ENCODE measurements at places on chromosomes 5 and 9. TPM values are rescaled to one million over a fixed set of nuclear protein-coding genes. Genes with fewer than 3 reads are reported as not detected.

DNA sequence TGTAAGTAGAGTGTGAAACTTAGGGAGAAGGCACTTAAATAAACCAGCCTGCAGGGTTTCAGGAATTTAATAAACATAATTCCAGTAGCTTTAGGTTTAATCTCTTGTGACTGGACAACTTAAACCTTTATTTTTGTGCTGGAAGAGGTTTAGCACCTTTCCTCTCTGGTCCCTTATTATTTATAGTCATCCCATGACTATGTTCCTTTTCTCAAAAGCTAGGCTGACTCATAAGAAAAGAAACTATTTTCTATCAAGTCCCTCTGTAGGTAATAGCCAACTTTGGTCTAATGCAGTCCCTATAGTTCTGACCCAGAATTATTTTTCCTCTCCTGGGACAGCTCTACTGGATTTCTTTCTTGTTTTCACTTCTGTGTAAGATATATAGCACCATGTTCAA is 588.9 kb downstream of the NR2F1-AS1 start:
- DNase-seq: no peak

GRCh38 chr5:8577792-8578191 is 708.8 kb downstream of the MTRR start:
- DNase-seq: no peak

GRCh38 chr5:16784843-16785791 is 151.0 kb downstream of the MYO10 start:
- no peak for DNase-seq

The HK3 gene
- total RNA-seq: 11.8 TPM

The STRBP gene
- 21.2 TPM for total RNA-seq

DNA sequence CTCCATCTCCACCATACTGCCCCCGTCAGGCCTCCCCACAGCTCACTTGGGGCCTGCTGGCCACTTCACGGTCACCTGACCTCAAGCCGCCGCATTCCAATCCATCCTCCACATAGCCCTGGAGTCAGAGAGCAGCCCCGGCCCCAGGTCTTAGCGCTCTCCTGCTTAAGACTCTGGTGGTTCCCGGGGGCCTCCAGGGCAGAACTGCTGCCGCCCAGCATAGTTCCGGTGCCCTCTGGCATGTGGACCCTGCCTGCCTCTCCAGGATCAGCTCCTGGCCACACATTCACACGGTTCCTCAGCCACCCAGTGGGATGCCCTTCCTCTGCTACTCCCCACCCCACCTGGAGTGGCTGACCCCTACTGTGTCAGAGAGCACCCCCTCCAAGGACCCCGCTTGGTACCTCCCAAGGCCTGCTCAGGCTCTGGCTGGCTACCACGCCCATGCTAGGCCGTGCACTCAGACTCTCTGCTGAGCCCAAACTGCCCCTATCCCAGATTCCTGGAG is 8.7 kb downstream of the PHYKPL start:
- no peak for DNase-seq

DNA sequence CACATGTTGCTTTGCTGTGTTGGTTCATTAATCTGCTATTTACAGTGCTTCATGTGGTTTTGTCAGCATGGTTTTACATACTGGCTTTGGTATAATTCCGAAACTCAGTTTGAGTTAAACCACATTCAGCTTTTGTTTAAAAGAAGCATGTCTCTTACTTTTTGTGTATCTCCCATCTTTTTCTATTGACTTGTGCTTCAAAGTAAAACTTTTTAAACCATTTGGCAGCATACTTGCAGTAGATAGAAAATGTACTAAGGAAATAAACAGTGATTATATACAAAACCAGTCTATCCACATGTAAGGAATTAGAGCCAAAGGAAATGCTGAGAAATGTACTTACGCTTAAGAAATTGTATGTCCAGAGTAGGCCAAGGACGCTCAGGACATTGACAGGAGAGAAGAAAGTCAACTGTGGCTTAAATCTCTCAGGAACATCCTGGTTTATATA is 286.9 kb downstream of the ARHGEF28 start:
- no peak for DNase-seq

DNA sequence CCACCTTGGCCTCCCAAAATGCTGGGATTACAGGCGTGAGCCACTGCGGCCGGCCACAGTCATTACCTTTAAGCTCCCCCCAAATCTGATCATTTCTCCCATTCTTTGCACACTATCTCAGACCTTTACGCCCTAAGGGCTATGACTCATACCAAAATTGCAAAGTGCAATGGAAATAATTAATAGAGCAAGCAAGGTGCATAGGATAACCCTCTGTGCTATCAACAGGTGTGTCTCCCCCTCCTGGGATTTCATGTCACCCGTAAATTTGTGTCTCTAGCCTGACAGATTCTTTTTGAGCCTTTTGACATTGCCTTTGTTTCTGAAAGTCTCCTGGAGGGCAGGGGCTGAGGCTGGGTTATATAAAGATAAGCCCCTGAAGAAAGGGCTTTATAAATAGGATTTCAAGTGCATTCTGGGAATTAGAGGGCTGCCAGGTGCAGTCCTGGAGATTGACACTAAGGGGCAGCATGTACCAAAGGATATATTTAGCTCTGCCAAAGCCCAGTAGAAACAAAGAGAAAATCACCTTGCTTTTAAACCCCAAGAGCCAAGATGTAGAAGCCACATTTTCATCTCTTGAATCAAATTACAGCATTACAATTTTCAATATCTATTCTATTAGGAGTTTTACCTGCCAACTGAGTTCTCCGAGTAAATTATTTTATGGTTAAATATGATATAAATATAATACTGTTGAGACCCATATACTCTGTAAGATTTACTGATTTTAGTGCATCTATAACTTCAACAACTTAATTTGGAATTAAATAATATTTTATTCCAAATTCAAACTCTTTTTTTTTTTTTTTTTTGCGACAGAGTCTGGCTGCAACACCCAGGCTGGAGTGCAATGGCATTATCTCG is 18.2 kb downstream of the S100Z start:
- DNase-seq: peak; percentile 54

GRCh38 chr9:38690574-38690973 is 29.4 kb downstream of the FAM240B start:
- DNase-seq: no peak

DNA sequence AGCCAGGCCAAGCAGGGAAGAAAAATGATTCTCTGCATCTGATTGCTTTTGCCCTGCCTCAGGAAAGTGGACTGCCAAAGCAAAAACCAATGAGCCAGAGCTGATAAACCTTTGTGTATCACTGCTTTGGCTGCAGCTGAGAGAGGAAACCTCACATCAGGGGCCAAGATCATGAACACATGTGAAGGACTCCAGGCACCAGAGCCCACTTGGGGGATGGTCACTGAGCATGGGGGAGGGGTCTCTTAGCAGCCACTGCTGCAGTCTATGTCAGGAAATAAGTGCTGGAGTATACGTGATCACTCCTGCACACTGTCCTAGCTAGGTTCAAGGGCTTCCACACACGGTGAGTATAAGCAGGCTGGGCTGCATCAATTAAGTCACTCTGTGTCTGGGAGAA is 229.9 kb downstream of the SPOCK1 start:
- no peak for DNase-seq

DNA sequence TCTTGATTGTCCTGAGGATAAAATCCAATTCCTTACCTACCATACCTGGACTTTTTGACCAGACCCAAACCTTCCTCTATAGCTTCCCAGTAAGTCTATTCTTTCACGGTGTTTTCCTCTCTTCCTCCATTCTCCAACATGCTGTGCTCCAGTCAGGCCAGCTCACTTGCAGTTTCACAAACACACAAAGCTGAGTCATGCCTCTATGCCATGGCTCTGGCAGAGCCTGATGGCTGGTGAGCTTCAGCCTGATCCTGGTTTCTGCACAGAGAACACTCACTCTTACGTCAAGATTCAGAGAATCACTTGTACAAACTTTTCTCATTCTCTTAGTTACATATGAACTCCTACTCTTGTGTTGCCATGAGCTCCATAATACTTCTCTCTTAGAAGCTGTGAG is 27.7 kb upstream of the PAX5 start:
- DNase-seq: no peak

The MRRF gene
- total RNA-seq: 26.7 TPM

The PCDHGA1 gene
- 1.7 TPM for total RNA-seq

- DNase-seq: no peak
These were observed 14.6 kb downstream of the SLC9A3 start for GRCh38 chr5:509611-510185.

The TMEM232 gene
- total RNA-seq: 3.2 TPM

- peak; percentile 87 for DNase-seq
These were observed 88.7 kb downstream of the BASP1 start for GRCh38 chr5:17305964-17306725.

The GHR gene
- 14.0 TPM for total RNA-seq

The LIFR gene
- 66.9 TPM for total RNA-seq

- DNase-seq: no peak
These were observed 122.3 kb upstream of the KIF2A start for GRCh38 chr5:62183727-62184126.

- no peak for DNase-seq
These were observed 14.8 kb upstream of the NR3C1 start for GRCh38 chr5:143418140-143418866.

The MARCHF11 gene
- total RNA-seq: 2.7 TPM

The DHX29 gene
- total RNA-seq: 20.7 TPM

GRCh38 chr9:107870221-107870620 is 380.7 kb upstream of the KLF4 start:
- DNase-seq: no peak

The SLC6A7 gene
- total RNA-seq: not detected

GRCh38 chr5:175513726-175514125 is 35.4 kb downstream of the SFXN1 start:
- no peak for DNase-seq

DNA sequence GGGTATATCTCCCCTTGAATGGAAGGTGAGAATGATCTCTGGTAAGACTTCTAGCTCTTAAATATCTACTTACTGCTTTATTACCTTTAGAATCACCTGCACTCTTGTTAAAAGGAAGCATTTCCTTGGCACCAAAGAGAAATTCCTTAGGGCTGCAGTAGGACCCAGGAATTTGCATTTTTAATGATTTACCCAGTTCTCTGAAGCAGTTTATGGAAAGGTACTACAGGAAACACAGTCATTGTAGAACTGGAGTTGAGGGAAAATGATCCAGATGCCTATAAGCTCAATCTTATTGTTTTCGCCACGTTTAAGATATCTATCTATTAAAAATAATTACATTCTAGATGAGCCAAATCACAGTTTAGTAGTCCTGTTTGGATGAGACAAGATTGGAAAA is 9.5 kb upstream of the C9 start:
- DNase-seq: no peak

DNA sequence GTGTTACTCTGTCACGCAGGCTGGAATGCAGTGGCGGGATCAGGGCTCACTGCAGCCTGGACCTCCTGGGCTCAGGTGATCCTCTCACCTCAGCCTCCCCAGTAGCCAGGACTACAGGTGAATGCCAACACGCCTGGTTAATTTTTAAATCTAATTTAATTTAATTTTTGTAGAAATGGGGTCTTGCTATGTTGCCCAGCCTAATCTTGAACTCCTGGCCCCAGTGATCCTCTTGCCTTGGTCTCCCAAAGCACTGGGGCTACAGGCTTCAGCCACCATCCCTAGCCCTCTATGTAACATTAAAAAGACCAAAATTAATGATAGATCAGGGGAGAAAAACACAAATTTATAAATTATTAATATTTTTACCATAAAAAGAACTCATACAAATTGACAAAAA is 11.3 kb upstream of the UBAP2 start:
- DNase-seq: no peak

- DNase-seq: no peak
These were observed 6.9 kb downstream of the NEURL1B start for GRCh38 chr5:172648013-172648381.

DNA sequence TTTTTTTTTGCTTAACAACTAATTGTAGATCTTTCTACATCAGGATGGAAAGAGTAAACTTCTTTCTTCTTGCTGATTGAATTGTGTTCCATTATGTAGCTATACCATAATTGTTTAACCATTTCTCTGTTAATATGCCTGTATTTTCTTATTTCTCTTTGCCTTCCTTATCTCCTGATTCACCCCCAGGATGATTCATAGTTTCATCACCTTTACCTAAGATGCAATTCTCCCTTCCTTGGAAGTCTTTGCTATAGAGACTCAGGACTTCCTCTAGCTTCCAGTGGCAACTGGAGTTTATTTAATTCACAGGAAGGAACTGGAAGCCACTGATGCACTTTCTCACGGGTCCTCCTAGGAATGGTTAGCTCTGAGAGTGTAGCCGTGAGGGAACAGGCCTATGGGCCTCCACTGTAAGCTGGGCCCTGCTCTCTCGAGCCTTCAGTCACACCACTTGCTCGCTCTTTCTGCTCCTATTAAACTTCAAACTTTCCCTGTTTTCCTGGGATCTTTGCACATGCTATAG is 83.1 kb downstream of the FGF1 start:
- DNase-seq: no peak

DNA sequence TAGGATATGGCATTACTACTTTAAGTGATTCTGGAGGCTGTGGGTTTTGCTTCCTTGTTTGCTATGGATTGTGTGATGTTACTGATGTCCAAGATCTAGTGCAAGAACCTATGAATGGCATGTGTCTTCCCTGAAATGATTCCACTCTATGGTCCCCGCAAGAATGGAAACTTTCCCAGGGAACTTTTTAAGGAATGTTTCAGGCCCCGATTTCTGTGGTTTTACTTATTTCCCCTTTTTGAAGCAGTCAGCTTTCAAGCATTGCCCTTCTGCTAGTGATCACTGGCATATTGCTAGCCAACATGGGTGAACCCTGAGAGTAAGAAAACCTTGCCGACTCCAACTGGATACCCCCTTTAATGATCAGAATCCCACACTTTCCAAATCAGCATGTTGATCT is 26.6 kb upstream of the CD180 start:
- no peak for DNase-seq

The N4BP3 gene
- total RNA-seq: 0.15 TPM

The CYLC2 gene
- total RNA-seq: not detected

The EPB41L4A gene
- total RNA-seq: 27.2 TPM

- no peak for DNase-seq
These were observed 25.7 kb downstream of the SREK1IP1 start for GRCh38 chr5:64742821-64743220.

GRCh38 chr5:97529354-97529985 is 346.4 kb upstream of the RIOK2 start:
- no peak for DNase-seq

DNA sequence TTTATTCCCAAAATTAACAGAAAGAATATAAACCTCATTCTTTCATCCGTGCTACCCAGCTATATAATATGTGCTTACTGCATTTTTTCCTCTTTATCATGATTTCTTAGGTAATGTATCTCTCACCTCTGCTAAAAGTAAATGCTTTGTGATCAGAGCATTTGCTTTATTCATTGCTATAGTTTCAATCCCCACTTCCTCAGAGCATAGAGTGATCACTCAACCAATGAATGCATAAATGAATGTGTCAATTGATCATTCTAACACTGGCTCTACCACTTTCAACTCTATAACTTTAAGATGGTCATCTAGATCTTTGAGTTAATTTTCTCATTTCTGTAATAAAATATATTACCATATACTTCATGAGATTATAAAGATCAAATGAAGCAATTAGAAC is 719.2 kb downstream of the CETN3 start:
- DNase-seq: no peak

The CD274 gene
- 11.0 TPM for total RNA-seq

DNA sequence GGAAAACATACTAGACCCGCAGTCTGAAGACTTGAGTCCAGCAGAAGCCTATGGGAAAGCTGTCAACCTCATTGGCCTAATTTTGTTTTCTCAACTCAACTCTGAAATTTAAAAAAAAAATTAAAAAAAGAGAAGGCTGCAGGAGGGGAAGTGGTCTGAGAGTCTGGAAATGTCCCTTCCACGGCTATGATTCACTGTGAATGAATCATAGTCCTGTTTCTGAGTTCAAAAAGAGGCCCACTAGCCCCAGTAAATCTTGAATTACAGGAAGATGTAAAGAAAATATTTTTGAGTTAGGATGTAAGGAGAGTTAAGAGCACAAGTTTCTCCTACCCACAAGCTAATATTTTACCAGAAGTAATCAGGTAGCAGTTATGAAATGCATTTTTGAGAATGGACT is 565.5 kb upstream of the DMAC1 start:
- DNase-seq: no peak

The GABRA6 gene
- total RNA-seq: not detected

All from right cardiac atrium (tissue), 5 donors.